ENCODE measurements at places on chromosomes 11 and 22.

DNA sequence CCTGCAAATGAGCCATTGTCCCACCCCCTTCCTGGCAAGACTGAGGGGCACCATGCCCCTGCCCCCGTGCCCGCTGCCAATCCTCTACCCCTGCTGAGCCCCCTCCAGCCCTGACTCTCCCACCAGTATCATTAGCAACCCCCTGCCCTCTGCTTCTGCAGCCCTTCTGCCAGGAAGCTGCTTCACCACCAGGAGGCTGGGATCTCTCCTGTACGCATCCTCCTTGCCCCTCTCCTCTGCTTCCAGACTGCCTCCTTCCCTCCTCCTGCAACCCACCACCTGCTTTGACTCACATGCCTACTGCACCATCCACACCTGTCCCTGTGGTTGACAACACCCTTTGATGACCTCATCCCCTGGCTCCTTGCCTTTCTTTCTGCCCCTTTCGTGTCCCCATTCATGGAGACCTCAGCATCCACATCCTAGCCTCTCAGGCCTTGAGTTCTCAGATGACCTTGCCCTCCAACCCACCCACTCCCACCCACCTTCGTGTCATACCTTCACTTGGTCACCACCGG, 13.4 kb upstream of the PNPLA3 start:
- DNase-seq, result no peak

- DNase-seq, result no peak
These were observed 3.9 kb downstream of the KLHL35 start for GRCh38 chr11:75428989-75429640.

DNA sequence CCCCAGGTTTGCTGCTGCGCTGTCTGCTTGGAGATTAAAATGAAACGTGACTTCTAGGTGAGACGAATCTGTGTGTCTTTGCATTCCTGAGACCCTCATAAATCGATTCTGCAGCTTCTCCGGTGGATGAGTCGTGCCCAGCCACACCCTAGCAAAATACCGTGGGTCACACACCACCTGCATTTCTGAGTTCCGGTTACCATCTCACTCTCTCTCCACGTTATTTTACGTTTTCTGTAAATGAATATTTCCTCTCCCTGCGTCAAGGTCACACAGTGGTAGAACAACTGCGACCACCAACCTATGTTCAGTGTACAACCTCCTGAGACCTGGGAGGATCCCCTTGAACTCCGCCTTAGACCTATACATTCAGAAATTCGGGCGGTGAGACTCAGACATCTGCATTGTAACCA, 1.1 kb downstream of the YWHAH start:
- DNase-seq, result no peak

- DNase-seq, result no peak
These were observed 20.6 kb downstream of the ADM start for GRCh38 chr11:10325277-10326011.

DNA sequence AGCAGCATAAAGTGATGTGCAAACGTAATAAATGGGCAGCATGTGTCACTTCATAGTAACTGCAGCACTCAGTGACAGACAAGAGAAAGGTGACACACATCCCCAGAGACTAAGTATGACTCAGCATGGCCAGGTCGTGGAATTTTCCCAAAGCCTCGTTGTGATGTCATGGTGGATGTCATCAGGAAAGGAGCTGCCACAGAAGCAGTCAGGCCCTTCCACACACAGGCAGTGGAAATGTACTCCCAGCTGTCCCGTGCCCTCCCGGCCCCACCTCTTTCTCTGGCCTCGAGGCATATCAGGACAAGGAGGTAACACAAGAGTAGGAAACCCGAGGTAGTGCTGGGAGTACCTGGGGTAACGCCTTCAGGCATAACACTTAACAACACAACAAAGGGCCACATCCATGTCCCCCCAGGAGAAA, 8.1 kb downstream of the PC start:
- no peak for DNase-seq

DNA sequence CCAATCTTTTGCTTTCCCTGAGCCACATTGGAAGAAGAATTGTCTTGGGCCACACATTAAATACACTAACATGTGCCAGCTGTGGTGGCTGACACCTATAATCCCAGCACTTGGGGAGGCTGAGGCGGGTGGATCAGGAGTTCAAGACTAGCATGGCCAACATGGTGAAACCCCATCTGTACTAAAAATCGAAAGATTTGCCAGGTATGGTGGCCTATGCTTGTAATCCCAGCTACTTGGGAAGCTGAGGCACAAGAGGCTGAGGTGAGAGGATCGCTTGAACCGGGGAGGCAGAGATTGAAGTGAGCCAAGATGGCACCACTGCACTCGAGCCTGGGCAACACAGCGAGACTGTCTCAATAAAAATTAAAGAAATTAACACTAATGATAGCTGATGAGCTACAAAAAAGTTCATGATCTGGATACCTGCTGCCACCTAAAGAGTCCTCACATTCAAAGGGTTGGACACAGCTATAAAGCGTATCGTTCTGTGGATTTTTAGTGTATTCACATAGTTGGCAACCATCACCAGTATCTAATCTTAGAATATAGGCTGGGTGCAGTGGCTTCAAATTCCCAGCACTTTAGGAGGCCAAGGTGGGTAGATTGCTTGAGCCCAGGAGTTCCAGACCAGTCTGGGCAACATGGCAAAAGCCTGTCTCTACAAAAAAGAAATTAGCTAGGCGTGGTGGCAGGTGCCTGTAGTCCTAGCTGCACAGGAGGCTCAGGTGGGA, 3.4 kb upstream of the LDHC start:
- DNase-seq, result no peak

DNA sequence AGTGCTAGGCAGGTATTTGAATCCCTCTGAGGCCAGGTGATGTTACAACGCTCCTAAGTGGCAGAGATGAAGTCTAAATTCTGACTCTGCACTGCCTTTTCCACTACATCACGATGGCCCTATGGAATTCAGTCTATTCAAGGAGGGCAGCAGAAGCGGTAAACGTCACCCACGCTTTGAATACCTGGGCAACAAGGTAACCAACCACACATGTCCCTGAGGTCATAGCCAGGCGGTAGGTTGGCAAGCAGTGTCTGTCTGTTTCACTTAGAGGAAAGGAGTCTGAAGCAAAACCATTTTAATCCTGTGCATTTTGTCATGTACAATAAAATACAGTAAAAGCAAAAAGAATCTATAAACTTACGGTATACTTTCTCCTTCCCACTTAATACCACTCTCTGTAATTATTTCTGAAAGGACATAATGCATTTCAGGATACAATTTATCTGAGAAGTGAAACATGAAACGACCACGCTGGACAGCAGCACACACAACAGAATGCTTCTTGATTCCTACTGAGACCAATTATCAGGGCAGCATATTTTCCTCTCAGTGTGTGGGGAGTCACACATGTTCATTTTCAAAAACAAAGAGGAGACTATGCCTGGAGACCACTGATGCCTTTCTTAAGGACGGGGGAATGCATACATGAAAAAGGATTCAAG, 51.3 kb downstream of the PRDM10 start:
- no peak for DNase-seq

DNA sequence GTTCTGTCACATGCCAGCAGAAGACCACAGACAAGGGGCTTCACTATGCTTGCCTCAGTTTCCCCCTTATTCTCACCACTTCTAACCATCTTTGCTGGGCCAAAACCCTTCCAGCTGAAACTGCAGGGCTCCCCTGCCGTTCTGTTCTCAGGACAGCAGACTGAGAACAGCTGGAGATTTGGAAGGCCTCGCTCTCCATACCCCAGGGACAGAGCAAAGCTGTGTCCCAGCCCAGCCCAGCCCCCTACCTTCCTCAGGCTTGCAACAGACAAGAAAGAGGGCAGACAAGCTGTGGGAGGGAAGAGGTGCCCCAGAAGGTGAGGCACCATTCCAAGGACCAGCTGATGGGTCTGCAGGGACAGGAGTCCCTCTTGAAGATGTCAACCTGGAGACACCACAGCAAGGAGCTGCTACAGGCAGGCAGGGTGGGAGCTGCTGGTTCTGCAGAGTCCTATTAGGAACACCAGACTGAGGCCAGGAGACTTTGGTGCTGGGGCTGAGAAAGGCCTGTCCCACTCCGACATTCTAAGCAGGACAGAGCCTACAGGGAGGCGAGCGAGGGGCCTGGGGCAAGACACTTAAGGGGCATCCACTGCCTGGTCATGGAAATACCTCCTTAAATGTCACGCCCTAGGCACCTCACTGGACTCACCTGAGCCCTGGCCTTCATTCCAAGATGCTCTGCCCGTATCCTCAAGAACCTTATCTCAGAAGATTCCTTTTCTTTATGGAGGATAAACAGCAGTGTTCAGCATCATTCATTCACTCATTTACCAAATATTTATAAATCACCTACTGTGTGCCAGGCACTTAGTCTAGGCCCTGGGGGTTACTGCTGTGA, 6.9 kb downstream of the SCN2B start:
- DNase-seq, result no peak

DNA sequence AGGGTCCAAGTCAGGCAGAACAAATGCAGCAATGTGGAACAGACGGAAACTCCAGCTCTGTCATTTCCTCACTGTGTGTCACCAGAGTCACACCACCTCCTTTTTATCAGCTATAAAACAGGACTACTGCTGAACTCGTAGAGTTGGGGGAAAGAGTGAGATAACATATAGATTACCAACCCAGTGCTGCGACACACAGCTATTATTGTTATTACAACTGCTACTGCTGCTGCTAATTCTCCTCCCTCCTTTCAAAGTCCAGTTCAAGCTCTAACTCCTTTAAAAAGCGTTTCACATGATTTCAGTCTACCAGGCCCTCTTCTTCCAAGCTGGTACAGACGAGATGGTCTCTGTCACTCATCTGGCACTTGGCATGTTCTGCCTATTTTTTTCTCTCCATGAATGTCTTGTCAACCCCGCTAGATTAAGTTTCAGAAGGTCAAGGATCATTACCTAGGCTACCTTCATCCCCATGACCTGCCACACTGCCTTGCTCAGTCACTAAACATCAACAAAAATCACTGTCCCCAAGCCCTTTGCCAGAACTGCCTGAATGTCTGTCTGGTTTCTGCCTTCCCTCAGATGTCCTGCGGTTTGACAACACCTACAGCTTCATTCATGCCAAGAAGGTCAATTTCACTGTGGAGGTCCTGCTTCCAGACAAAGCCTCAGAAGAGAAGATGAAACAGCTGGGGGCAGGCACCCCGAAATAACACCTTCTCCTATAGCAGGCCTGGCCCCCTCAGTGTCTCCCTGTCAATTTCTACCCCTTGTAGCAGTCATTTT, 3.7 kb upstream of the MTFP1 start:
- no peak for DNase-seq

- DNase-seq, result no peak
These were observed 66.8 kb downstream of the TSPAN18 start for GRCh38 chr11:44793350-44794090.

- DNase-seq, result no peak
These were observed 50.3 kb downstream of the MICAL2 start for GRCh38 chr11:12160680-12161079.

DNA sequence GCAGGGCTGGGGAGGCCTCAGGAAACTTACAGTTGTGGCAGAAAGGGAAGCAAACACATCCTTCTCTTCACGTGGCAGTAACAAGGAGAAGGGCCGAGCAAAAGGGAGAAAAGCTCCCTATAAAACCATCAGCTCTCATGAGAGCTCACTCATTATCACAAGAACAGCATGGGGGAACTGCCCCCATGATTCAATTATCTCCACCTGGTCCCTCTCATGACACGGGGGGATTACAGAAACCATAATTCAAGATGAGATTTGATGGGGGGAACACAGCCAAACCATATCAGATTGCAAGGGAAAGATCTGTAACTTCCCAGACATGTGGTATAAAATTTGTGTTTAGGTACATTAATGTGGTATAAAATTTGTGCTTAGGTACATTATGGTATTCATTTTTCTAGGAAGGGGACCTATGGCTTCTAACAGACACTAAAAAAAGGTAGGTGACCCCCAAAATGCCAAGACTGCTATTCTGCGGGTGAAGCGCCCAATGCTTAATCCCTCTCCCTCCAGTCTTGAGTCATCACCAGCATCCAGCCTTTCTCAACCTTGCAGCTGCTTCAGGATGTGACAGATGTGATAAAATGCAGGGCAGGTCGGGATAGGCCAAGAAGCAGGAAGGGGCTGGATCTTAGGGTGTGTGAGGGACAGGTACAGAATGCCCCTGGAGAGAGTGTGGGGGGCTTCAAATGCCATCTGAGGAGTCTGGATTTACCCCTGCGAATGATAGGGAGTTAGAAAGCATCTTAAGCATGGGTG, 57.7 kb upstream of the AMPD3 start:
- DNase-seq, result no peak

GRCh38 chr11:33920838-33921613, 29.1 kb upstream of the LMO2 start:
- DNase-seq, result no peak

- DNase-seq, result no peak
These were observed 814.6 kb downstream of the DLG2 start for GRCh38 chr11:84812471-84812969.

DNA sequence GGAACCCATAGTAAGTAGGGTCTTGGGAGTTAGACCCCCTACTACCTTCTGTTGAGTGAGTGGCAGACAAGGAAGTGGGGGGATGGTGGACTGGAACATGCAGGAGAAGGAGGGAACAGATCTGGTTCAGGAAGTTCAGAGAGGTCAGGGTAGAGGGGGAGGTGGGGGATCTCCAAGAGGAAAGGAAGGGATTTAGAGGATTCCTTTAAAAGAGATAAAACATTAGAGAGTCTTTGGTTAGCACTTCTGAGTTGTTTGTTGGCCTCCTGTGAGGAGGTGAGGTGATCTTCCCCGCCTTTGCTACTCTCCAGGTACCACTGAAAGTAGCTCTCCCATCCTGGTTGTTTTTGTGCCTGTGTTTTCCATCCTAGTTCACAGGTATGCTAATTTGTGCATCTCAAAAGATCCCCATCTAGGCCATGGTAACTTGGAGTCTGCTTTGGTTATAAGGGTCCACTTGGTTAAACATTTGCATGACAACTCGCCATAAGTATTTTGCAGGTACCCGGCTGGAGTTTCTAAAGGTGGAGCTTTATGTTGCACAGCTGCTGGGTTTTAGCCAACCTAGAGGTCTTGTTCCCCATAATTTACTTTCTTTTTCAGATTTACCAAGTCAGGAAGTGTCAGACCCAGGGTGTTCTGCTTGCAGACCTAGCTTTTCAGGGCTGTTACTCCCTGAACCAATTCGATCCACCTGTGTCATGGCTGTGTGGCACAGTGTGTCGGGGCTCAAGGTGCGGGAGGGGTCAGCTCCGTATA, 79.3 kb upstream of the SORL1 start:
- no peak for DNase-seq

- no peak for DNase-seq
These were observed 10.7 kb downstream of the DAGLA start for GRCh38 chr11:61690706-61691379.

DNA sequence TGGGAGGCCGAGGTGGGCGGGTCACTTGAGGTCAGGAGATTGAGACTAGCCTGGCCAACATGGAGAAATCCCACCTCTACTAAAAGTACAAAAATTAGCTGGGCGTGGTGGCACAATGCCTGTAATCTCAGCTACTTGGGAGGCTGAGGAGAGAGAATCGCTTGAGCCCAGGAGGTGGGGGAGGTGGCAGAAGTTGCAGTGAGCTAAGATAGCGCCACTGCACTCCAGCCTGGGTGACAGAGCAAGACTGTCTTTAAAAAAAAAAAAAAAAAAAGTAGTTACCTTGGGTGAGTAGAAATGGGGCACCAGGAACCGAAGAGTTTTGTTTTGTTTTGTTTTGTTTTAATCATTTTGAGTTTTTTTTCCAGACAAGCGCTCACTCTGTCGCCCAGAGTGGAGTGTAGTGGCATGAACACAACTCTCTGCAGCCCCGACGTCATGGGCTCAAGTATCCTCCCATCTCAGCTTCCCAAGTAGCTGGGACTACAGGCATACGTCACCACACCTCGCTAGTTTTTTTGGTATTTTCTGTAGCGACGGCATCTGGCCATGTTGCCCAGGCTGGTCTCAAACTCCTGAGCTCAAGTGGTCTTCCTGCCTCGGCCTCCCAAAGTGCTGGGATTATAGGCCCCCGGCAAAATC, 15.8 kb downstream of the THAP12 start:
- no peak for DNase-seq

Data from left forelimb (tissue), 1 donor.